ENCODE measurements at places on chromosomes 5 and 9.
A peak's percentile ranks its signal among the peaks of the same experiment; 100 is the strongest.

DNA sequence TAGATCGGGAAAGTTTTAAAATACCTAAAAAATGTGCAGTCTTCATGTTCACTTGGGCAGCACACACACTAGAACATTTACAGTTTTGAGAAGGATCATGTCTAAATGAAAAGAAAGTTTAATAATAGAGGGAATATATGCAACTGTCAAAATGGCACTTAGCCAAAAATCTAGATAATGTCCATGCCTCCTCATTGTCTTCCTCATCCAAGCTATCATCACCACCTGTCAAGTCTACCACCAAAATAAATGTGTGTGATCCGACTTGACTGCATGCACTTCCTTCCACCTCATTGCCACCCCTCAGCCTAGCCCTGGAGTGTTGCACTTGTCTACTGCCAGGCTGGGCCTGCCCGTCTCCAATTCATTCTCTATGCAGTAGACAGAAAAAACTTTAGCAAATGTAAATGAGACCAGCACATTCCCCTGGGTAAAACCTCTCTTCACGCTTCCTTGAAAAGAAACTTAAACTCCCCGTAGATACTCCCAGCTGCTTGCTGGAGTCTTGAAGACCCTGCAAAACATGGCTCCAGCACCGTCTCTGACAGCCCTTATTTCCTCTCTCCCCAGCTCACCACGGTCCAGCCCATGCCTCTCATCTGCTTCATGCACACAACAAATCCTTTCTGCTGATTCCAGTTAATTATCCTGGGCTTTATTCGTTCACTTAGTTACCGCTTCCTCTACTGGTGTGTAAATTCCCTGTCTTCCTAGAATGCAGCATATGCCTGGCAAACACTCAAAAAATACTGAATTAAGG is 66.9 kb downstream of the FANCC start:
- peak; percentile 8 for DNase-seq

- peak; percentile 52 for DNase-seq
These were observed 850 bp downstream of the RRAGA start for GRCh38 chr9:19049917-19050636.

- DNase-seq: no peak
These were observed 11.5 kb upstream of the TGFBR1 start for GRCh38 chr9:99093492-99093791.

- no peak for DNase-seq
These were observed 131.9 kb downstream of the MRPL36 start for GRCh38 chr5:1667648-1668140.

GRCh38 chr5:113140837-113141671 is 164.5 kb downstream of the DCP2 start:
- peak; percentile 89 for DNase-seq

- DNase-seq: peak; percentile 52
These were observed 14.3 kb upstream of the MGAT1 start for GRCh38 chr5:180816608-180817534.

- DNase-seq: peak; percentile 32
These were observed 52.6 kb downstream of the INIP start for GRCh38 chr9:112665347-112665746.

DNA sequence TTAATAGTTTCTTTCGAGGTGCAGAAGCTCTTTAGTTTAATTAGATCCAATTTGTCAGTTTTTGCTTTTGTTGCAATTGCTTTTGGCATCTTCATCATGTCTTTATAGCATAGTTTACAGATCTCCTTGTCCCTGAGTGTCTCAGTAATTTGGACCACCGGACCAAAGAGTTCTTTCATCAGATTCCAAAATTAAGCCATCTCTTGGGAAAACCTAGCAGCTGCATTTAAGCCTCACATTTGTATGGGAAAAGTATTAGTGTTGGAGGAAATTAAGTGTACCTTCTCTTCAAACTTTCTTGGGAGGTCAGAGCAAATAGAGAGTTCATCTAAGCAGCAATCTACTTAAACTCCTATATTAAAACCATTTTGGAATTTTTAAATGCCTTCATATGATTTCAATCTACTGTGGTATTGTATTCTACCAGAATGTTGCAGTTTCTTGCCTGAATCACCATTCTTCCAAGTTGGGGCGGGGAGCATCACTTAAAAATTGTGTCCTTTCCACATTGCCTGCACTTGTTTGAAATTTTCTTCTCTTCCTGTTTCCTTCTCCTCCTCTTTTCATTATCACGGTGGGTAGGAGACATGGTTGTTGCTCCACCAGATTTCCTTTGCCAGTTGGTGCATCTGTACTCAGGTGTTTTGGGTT is 97.3 kb upstream of the DAB2 start:
- DNase-seq: peak; percentile 45

GRCh38 chr5:171682801-171683200 is 102.8 kb upstream of the SMIM23 start:
- DNase-seq: no peak

DNA sequence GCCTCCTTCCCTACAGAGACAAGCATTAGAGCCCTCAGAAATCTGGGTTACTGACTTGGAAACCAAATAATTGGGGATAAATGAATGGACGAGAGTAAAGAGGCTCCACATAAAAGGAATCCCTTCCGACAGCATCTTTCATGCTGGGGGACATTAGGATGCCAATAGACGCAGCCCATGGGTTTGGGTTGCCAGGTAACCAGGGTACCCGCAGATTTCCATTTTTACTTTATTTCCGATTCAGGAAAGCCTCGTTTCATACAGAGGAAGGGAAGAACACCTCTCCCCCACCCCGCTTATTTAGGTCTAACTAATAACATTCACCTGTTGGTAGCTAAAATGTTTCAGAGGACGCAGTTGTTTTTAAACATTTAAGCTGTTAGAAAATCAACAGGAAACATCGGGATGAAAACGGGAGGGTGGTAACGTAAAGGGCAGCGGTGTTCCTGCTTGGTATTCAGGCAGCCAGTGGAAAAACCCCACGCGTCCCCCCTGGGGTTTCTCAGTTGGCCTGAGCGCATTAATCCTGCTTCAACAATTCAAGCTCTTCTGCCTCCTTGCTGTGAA is 179.5 kb downstream of the YTHDC2 start:
- no peak for DNase-seq

DNA sequence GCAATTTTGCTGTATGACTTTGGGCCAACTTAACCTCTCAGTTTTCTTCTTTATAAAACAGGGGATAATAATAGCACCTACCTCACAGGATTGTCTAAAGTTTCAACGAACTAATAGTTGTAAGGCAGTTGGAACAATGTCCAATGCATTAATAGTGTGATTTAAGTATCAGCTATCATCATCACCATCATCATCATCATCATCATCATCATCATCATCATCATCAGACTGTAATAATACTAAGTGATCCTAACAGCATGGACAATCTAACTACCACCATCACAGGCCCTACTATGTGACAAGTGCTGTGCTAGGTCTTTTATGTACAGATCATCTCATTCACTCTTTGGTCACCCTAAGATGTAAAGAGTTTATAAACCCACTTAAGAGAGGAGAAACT is 196.0 kb downstream of the MAPKAP1 start:
- no peak for DNase-seq

GRCh38 chr5:176774216-176775171 is 35.9 kb upstream of the UNC5A start:
- DNase-seq: no peak

- DNase-seq: peak; percentile 34
These were observed 1.4 kb upstream of the CERCAM start for GRCh38 chr9:128419061-128419925.

DNA sequence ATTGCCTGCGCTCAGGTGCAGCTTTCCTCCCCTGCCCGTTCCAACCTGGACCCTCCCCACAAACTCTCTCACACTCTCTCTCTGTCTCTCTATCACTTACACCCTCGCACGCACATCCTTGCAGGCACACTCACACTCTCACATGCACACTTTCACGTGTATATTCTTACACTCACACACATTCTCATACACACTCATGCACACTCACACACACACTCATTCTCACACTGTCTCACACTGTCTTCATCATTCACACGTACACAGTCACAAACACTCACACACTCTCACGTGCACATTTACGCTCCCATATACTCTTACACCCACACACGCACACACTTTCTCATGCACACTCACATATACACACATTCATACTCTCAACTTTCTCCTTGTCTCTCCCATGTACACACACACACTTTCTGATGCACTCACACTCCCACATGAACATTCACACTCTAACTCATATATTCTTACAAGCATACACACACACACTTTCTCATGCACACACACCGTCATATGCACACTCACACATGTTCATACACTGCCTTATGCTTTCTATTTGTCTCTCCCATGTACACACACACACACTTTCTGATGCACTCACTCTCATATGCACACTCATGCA is 229.3 kb downstream of the SNX18 start:
- DNase-seq: no peak

- DNase-seq: peak; percentile 97
These were observed 3.3 kb upstream of the CLTA start for GRCh38 chr9:36187414-36187813.

DNA sequence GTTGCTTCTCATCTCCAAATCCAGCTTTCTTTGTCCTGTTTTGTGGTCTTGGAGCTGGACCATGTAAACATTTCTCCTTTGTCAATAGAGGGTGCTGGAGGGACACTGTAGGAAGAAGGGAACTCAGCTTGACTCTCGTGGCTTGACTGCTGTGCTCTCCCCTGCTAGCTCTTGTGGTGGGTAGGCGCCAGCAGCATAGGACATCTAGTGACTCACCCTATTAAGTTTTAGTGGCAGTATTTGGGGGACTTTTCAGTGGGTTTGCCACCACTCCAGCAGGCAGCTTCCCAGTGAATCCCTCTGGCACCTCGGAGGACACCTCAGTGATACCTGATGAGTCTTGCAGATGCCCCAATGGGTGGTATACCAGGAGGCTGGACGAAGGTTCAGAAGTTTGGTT is 97.8 kb downstream of the TSSK1B start:
- peak; percentile 61 for DNase-seq

- DNase-seq: peak; percentile 96
These were observed 94.4 kb upstream of the IFNE start for GRCh38 chr9:21576331-21577189.

GRCh38 chr5:80213466-80213865 is 42.4 kb downstream of the SERINC5 start:
- no peak for DNase-seq

- DNase-seq: no peak
These were observed 15.6 kb upstream of the ADRB2 start for GRCh38 chr5:148810823-148811222.

GRCh38 chr9:100689635-100690034 is 111.8 kb downstream of the CAVIN4 start:
- DNase-seq: no peak

- no peak for DNase-seq
These were observed 240.9 kb downstream of the IRX1 start for GRCh38 chr5:3836528-3836927.

DNA sequence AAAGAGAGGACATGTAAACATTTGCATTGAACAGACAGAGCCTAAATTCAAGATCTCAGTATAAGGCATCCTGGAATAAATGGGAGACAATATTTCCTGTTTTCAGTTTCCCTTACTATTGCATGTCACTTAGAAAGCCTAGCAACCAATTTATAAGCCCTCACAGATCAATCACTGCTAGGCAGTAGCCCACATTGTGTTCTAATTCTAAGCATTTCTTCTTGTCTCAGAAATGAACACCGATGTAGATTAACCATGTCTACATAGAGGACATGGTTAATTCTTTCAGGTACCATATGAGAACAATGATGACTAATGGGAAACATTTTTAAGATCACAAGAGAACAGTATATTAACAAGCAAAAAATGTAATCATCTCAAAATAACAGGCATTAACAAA is 79.6 kb upstream of the HMHB1 start:
- DNase-seq: no peak

DNA sequence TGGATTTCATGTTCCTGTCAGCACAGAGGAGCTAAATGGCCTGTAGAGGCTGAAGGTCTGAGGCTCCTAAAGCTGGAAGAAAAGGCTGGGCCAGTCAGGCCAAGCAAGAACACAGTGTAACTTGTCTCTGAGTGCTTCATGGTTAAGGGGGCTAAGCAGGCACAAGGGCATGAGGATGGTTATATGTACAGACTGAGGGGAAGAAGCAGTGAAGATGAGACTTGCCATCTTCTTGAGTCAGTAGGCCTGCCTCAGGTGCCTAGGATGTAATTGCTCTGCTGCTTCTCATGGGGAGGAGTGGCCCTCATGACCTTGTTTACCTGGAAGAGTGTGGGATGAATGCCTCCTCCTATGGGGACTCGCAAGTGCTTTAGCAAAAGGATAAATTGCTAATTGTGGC is 8.7 kb upstream of the PSMD5 start:
- DNase-seq: no peak

DNA sequence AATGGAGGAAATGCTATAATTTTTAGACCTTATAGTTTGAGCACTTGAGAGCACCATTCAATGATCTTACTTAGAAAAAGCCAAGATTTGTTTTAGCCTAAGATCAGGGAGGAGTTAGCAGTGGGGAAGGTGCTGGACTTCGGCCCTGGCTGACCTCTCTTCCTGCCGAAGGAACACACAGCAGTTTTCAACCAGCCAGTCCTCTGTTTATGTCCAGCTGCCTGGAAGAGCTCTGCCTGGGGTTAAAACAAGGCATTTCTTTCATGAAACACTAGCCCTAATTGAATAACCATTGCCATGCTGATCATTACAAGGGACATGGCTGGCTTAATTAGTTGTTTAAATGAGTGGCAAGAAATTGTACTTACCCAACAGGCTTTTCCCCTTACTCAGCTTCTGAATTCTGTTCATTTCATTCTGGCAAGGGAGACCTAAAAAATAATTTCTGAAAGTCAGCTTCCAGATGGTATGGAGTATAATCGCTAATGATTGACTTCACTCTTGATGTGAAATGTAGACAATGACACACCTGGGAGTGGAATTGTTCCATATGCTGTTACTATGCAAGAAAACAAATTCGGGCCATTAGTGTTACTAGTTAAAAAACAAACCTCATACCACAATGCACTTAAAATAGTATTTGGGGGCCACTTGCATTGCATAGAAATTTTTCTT is 514.2 kb downstream of the SPOCK1 start:
- DNase-seq: no peak

DNA sequence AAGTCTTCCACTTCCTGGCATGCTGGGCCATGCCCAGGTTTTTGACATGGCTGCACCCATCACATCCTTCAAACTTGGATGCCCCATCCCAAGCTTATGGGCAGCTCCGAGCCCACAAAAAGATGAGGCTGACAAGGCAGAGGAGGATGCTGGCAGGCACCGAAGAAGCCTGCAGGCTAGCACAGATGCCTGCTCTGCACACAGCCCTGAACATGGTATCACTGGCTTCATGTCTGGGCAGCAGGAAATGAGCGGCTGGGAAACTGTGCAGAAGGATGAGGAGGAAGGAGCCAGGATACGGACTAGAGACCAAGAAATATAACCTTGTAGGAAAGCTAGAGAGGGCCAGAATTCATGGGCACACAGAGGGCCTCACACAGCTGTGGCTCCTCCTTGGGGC is 14.8 kb downstream of the CAMK2A start:
- no peak for DNase-seq

GRCh38 chr5:79471556-79471955 is 42.4 kb downstream of the HOMER1 start:
- no peak for DNase-seq

DNA sequence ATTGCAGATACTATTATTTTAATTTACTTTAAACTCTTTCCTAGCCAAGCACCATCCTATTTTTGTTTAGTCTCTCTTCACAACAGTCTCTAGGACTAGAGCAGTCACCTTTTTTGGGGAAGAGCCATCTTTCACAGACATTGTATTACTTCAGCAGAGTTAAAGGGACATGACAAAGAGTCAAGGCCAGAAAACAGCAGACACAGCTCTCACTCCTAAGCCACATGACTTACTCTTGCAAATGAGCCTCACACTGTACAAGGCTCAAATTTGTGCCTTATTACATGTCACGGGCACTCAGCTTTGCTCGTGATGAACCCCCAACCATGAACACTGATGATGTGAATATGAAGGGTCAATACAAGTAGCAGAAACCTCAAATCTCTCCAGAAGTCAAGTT is 104.3 kb downstream of the ZNF608 start:
- DNase-seq: no peak

Measured in fibroblast of skin of right biceps (primary cell).